ENCODE measurements at places on chromosomes 2 and 18. TPM values are rescaled to one million over a fixed set of nuclear protein-coding genes. Genes with fewer than 3 reads are reported as not detected.

SPC25 gene
- 2.6 TPM for polyA plus RNA-seq

- DNase-seq: no peak
Observed at GRCh38 chr2:101290711-101291110, 17.8 kb downstream of the RNF149 start.

AGXT gene
- not detected for polyA plus RNA-seq

DNA sequence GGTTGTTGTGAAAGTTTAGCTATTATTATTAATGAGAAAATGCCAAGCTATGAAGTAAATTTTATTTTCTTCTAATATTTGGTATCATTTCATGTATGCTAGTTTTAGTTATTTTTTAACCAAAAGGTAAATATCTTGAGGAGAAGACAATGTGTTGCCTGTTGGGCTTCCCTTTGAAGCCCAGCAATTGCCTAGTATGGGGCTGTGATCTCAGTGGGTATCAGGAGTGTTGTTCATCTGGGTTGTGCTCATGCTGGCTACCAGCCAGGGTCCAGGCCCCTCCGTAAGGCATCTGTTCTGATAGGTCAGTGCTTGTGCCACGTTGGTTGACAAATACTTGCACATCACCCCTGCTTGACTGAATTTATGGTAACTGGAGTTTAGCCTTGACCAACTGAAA lies 38.0 kb upstream of the DARS1 start:
- no peak for DNase-seq

- DNase-seq: no peak
Observed at GRCh38 chr2:83051538-83052170, 1407.4 kb downstream of the SUCLG1 start.

- no peak for DNase-seq
Observed at GRCh38 chr2:214203214-214203613, 207.6 kb upstream of the VWC2L start.

- DNase-seq: no peak
Observed at GRCh38 chr2:236449167-236449761, 120.4 kb upstream of the ACKR3 start.

DNA sequence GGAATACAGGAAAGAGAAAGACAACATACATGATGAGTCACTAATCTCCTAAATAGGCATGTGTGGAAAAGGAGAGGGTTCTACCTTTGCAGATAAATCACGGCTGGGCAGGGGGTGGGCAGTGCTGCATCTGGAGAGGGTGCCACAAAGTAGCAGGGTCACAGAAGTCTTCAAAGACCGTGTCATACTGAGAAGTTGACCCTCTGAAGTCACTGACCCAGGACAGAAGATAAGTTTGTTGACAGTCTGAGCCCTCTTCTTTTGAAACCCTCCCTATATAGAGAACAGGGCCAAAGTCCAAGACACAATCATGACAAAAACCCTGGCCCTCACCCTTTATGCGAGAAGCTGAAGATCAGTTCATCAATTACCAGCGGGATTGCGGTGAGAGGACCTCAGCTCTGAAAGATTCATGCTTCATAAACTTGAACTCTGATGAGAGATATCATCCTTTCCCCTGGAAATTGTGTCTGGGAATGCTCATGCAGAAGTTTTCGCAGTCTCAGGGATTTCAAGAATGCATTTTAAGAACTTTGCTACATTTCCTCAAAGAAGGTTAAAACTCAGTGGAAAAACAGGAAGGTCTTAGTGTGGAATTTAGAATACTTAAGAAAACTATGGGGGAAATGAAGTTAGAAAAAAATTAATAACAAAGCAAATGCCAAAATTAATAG lies 129.5 kb downstream of the FAM124B start:
- DNase-seq: no peak

SERPINB4 gene
- polyA plus RNA-seq: not detected

DNA sequence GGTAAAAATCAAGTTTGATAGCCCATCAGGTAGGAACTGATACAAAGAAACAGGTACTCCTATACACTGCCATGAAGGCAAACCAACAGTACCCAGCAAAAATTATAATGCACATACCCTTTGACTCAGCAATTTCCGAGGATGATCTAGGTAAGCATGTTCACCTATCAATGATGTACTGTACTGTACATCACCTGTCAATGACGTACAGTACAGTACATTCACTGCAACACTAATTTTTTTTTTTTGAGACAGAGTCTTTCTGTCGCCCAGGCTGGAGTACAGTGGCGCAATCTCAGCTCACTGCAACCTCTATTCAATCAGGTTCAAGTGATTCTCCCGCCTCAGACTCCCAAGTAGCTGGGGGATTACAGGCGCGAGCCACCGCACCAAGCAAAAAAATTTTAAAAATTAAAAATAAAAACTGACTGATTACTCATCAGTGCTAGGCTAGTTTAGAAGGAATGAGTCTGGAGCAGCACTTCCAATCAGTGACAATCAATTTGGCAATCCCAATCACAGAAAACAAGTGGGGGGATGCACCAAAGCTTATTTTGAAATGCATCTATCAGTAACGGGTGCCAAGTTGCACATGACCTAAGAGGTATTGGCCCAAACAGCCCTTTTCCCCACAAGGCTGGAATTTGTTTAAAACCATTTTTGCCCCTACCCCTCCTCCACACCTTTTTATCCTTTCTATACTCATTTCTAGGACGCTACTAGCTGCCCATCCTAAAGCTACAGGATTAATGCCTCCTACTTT lies 8.2 kb downstream of the SRSF7 start:
- no peak for DNase-seq

SP5 gene
- polyA plus RNA-seq: not detected

DNA sequence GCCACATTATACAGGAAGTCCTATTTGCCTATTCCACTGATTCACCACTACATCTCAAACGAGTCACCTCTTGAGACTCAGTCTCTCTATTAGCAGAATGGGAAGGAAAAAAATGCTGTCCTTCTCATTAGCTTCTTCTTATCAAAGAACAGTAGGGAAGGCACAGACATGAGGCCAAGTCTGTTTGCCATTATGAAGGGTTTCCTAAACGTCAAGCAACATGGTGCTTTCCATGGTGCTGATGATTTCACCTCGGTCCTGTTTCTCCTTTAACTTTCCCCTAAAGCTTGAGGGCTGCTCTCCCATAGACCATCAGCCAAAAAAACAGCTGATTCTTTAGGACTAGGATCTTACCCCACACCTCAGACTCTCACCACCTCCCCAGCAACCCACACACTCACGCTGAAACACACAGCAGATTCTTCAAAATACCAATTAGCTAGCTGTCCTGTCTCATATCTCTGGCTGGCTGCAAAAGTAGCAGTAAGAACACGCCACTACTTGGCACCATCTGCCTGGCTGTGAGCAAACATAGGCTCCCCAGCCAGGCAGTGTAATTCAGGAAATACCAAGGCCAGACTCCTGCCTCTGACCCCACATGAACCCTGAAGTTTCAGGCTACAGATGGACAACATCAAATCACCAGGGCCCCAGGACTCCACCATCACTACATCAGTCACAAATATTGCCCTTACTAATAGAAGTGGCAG lies 30.5 kb downstream of the GALNT14 start:
- DNase-seq: no peak

GRCh38 chr2:191604154-191604553 lies 73.8 kb upstream of the NABP1 start:
- DNase-seq: no peak

FKBP7 gene
- 130 TPM for polyA plus RNA-seq

DNA sequence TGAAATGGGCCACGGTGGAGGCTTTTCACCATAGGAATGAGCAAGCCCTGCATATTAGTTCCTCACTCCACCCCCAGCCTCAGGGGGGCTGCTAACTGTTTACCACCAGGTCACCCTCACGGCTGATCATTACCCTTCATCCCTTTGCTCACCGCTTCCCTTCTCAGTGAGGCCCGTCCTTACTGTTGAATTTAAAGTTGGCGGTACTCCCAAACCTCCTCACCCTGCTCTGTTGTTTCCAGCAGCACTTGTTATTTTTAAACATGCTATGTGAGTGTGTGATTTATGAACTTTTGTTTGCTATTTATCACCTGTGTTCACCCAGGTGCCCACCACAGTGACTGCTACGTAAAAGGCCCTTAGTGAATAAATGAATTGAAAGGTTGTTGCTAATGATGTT lies 243.6 kb downstream of the ZNF407 start:
- DNase-seq: no peak

DNA sequence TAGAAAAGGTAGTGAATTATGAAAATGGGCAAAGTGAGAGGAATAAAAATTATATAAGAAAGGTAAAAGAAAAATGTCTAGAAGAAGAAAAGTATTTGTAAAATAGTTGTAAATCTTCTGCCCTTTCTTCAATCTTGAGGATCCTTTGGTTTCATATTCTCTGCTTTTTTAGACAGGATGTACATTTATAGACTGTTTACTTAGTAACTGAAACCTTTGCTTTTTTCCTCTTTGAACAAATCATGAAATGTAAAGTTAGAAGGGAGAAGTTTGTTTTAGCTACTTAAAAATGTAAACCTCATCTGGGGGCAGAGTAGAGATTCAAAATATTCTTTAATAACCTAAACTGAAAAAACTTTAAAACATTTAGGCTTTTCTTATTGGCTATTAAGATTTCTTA lies 150.4 kb upstream of the ITGA4 start:
- DNase-seq: no peak

DNA sequence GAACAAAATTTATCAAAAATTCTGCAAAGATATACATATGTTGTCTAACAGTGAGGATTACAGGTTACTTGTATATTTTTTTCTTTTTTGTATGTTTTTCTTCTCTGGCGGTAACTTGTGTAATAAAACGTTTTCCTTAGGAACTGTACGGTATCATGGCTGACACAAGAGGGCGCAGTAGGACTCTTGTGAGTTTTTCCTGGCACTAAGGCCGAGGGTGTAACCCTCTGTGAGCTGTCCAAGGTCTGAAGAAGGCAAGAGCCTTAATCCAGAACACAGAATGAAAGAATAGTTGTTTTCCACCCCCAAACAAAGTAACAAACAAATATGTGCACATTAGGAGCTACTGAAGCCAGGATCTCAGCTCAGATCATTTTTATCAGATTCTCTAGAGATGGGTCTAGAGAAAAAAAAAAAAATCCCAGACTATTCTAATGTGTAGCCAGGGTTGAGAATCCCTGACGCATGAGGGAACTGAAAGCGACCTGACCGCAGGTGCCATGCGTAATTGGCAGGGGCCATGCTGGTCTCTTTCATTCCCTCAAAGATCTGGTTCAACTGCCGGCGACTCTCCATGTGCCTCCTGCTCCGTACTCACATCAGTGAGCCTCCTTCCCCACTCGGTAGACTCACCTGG lies 27.0 kb downstream of the TMEM200C start:
- peak; percentile 75 for DNase-seq

Data from AG04450 (cell line).